Smooth muscle cell of bladder (primary cell): ENCODE measurements at places on chromosomes 7 and 10. TPM values are rescaled to one million over a fixed set of nuclear protein-coding genes. Genes with fewer than 3 reads are reported as not detected.

Gene GDI2
- 402 and 434 TPM in 2 replicates for total RNA-seq

Gene OR2A42
- total RNA-seq = under 0.01 TPM in 1 of 2 replicates, not detected in the other

Gene H2BK1
- total RNA-seq = not detected in 2 replicates

Gene PRKCQ
- total RNA-seq = under 0.01 and 0.09 TPM in 2 replicates

Gene USP54
- total RNA-seq = 5.4 and 6.3 TPM in 2 replicates

Gene DEPP1
- total RNA-seq = 9.4 and 22.6 TPM in 2 replicates

Gene SLC13A4
- 0.18 TPM in 1 of 2 replicates, not detected in the other for total RNA-seq

Gene C10orf67
- total RNA-seq = 0.14 TPM in 1 of 2 replicates, not detected in the other

Gene LRRN3
- 0.85 and 2.1 TPM in 2 replicates for total RNA-seq

Gene MYOF
- total RNA-seq = 119 and 218 TPM in 2 replicates

Gene CALHM1
- total RNA-seq = not detected in 2 replicates

Gene KNDC1
- total RNA-seq = 0.57 and 1.3 TPM in 2 replicates

Gene MMD2
- not detected in 2 replicates for total RNA-seq

Gene ACTA2
- total RNA-seq = 175 and 269 TPM in 2 replicates
